ENCODE measurements at places on chromosomes 16 and 17.
A peak's percentile ranks its signal among the peaks of the same experiment; 100 is the strongest.

DNA sequence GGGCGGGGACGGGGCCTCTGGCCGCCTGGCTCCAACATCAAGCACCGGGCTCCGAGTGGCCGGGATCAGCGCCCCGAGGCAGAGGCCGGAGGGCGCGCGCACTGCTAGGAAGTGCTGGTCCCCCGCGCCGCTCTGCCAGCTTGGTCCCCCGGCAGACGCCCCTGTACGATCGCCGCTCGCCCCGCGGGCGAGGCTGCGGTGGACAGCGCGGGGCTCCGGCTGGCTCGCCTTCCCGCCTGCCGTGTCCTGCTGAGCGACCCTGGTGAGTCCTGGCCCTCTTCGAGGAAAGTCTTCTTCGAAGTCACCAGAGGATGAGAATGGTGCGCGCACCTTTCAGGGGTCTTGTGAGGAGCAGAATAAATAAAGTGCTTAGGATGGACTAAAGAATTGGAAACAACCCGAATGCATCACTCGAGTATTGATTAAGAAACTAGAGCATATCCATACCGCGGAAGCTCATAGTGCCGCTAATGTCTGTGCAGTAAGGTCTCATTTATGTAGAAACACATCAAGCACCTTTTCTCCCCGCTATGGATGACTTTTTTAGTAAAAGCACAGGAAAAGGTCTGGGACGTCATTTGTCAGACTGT lies 392 bp downstream of the ZNF213 start:
- H3K4me1 ChIP-seq: peaks cover 11% of the 10 kb centered on the region
- H3K4me3 ChIP-seq: peak overlapping the region; percentile 91
- peak overlapping the region; percentile 83 for H3K27ac ChIP-seq
- no peak for DNase-seq

- H3K27me3 ChIP-seq: no peaks in the 10 kb centered on the region
- H3K27ac ChIP-seq: no peak overlapping the region
- DNase-seq: no peak
- H3K36me3 ChIP-seq: no peaks in the 10 kb centered on the region
Measured at GRCh38 chr17:32120141-32120540, 22.2 kb upstream of the RHOT1 start.

- H3K4me3 ChIP-seq: no peak overlapping the region
- peak; percentile 29 for DNase-seq
- H3K27ac ChIP-seq: peak overlapping the region; percentile 88
- H3K36me3 ChIP-seq: no peaks in the 10 kb centered on the region
- no peaks in the 10 kb centered on the region for H3K4me1 ChIP-seq
Measured at GRCh38 chr17:81821603-81822311, 11.3 kb downstream of the MCRIP1 start.

GRCh38 chr17:78805301-78805700 lies 23.2 kb upstream of the CYTH1 start:
- no peaks in the 10 kb centered on the region for H3K27me3 ChIP-seq
- H3K27ac ChIP-seq: peak overlapping the region; percentile 57
- no peak overlapping the region for H3K4me3 ChIP-seq
- no peak for DNase-seq
- H3K36me3 ChIP-seq: peaks cover 13% of the 10 kb centered on the region
- peaks cover 2% of the 10 kb centered on the region for H3K4me1 ChIP-seq

DNA sequence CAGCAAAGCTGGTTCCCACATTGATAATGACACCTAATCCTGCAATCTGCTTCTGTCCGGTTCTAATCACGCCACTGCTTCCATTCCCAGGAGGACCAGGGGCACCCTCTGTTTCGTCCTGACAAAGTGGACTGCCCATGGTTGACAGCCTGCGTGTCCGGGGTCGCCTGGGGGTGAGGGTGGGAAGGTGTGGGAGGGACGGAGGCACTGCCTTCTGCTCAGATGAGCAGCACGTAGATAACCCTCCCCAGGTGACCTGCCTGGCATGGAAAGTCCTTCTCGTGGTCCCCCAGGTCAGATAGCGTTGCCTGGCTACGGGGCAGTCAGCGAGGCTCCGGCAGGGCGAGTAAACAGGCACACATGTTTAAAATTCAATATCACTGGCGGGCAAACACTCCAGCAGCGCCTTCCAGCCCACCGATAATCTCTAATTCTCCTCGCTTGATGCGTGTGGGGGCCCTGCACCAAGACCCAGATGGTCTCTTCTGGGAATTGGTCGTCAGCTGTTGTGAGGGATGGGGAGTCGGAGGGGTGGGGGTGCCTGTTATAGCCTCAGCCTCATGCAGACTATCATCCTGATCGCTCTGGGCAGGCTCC lies 132.2 kb downstream of the RAP1GAP2 start:
- no peaks in the 10 kb centered on the region for H3K36me3 ChIP-seq
- no peak for DNase-seq
- no peaks in the 10 kb centered on the region for H3K4me1 ChIP-seq

- no peaks in the 10 kb centered on the region for H3K27me3 ChIP-seq
- peak overlapping the region; percentile 86 for H3K4me3 ChIP-seq
Measured at GRCh38 chr16:2753733-2754020, 1.2 kb downstream of the SRRM2 start.

- no peak overlapping the region for H3K4me3 ChIP-seq
- no peaks in the 10 kb centered on the region for H3K4me1 ChIP-seq
- DNase-seq: no peak
- H3K27me3 ChIP-seq: peaks cover 4% of the 10 kb centered on the region
Measured at GRCh38 chr16:84680165-84680842, 19.5 kb upstream of the USP10 start.
